Chondrocyte (in vitro differentiated cells): ENCODE measurements at places on chromosomes 3 and 15.

GRCh38 chr3:150359381-150359780, 48.7 kb upstream of the TSC22D2 start:
- no peak for DNase-seq

DNA sequence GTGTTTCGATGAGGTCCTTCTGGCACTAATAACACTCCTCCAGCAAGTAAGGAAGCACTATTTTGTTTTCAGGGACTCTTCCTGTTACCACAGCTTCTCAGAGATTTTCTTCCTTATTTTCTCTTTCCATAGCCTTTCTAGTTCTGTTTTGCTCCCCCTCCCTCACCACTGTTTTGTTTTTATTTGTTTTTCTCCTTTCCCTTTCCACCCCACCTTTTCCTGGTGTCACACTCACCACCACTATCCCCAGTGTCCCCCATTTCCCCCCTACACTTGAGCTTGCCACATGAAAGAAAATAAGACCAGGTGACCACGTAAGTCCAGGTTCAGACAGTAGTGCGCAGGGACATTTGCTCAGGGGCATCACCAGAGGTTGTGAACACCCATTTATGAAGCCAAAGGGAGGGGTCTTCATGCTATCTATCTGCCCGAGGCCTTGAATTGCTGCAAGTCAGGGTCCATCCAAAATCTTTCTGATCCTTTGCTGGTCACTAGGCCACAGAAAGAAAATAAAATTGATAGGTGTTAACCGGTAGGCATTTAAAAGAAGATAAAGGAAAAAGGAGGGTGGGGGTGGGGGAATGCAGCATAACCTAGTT, 1.4 kb upstream of the RFTN1 start:
- DNase-seq, result no peak

DNA sequence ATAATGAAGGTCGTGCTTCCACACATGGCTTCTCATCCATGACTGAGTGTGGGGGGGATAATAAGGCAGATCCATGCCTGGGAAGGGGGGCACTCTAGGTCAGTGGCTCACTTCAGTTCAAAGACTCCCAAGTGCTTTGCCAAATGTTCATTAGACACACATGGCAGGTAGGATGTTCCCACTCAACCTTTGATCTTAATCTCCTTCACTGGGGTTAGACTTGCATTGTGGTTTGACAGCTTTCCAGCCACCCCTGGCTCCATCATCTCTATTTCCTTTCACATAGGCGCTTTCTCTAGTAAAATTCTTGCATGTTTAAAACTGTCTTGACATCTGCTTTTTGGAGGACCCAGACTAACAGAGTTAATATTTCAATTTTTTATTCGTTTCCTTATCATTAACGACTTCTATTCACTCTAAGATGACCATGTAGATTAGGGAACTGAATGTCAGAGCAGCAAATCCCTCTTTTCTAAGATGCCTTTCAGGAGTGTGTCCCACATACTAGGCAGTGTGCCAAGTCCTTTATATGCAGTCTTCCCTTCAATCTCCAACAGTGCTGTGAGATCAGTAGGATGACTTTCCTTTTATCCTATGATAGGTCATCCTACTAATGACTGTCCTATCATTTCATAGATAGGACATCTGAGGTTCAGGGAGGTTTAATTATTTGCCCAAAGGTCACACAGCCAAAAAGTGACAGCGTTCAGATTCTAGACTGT, 57.9 kb downstream of the BTD start:
- DNase-seq, result no peak

DNA sequence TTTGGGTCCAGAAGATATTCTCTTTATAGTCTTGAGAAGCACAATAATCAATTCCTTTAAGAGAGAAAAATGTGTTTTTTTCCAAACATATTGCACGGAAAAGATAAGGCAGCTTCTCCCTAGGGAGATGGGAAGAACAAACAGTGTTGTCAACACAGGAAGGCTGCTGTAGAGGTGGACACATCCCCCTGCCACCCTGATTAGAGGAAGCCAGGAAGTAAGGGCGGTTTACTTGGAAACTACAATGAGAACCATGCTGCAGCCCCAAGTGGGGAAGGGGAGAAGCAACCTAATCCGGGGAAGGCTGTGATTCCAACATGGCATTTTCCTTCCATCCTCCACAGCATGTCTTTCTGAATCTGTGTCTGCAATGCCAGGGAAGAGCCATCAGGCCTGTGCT, 256.9 kb upstream of the TGFBR2 start:
- no peak for DNase-seq

DNA sequence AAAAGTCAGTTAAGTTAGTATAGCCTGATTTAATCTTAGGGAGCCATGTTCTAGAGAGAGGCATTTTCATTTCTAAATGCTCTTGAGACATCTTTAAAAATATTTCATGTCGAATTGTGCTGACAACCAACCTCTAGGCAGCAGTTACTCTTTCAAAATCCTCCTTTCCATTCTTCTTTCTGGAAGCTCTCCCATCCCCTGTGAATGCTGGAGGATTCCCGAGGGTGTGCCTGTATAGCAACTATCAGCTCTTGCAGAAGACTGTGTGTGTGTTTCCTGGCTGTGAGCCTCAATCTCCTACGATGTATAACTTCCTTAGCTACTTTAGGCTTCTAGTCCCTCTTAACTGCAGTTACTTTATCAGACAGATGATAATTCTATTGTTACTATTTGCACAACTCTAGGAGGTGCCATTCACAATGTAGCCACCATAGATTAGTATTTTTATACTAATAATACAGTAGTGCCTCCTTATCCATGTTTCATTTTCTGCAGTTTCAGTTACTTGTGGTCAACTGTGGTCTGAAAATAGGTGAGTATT, 250.3 kb downstream of the EDEM1 start:
- DNase-seq, result no peak

DNA sequence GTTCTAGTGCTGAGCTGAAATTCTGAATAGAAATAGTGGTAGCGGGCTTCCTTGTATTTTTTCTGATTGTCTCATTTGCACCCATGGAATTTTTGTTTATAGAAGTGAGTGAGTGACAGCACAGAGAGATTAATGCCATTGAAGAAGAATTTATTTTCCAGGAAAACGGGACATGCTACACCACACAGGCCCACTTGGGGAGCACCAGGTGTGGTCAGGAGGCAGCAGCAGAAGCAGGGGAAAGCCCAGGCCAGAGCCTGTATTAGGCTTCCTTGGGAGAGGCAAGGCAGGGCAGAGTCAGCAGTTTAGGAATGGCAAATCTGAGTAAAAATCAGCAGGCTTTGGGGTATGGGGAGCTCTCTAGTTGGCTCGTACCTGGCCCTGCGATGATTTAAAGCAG, 88.4 kb upstream of the ATP11B start:
- no peak for DNase-seq

GRCh38 chr15:96771035-96771434, 440.5 kb downstream of the NR2F2 start:
- no peak for DNase-seq

DNA sequence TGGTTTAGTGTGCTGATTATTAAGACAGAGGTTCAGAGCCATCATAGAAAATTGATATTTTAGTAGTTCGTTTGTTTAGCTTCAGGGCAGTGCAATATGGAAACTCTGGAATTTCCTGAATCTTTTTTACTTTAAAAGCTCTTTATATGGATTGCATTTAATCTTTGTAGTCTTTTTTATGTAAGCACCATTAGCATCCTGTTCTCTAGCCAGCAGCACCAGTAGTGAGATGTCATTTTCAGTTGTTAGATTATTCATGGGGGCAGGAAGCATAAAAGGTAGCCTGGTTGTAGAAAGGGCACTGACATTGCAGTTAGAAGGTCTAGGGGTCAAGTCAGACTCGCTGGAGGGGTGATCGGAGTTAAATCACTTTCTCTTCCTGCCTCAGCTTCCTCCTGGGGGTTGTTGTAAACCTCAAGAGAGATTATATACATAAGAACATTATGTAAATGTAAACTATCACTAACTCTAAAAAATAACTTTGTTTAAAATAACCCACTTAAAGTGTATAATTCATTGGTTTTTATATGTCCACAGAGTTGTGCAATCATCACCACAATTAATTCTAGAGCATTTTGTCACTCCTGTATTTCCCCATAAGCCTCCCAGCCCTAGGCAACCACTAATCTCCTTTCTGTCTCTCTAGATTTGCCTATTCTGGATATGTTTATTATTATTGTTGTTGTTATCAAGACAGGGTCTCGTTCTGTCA, 31.4 kb upstream of the ITPKA start:
- DNase-seq, result no peak

DNA sequence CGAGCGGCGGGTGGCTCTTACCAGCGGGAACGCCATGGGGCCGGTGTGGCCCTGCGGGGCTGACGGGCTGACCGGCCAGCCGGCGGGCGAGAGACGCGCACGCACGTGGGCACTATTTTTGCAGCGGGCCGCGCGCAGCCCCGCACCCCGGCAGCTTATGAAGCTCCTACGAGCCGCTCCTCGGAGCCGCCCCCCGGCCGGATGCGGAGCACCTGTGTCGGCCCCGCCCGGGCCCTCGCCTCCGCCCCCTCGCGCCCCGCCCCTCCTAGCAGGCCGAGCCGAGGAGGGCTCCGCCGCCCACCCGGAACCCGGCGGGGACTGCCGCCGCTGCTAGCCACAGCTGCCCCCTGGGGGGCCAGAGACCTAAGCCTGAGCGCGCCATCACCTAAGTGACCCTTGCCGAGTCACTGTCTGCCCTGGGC, 683 bp upstream of the CPEB1 start:
- no peak for DNase-seq
